Lower lobe of right lung (tissue), 2 donors: ENCODE measurements at places on chromosomes 2 and 18. TPM values are rescaled to one million over a fixed set of nuclear protein-coding genes. Genes with fewer than 3 reads are reported as not detected.

Gene RAB17
- total RNA-seq: 60.1 TPM

Gene HOXD11
- total RNA-seq: not detected

Gene SPDYA
- 1.9 TPM for total RNA-seq

Gene RMDN2
- 21.9 TPM for total RNA-seq
